NCI-H187 treated with DMSO at 0.1 percent for 48 hours (cell line): ENCODE measurements at places on chromosomes 1 and 21.

GRCh38 chr1:59366346-59366745 is 69.5 kb downstream of the FGGY start:
- no peak for DNase-seq

DNA sequence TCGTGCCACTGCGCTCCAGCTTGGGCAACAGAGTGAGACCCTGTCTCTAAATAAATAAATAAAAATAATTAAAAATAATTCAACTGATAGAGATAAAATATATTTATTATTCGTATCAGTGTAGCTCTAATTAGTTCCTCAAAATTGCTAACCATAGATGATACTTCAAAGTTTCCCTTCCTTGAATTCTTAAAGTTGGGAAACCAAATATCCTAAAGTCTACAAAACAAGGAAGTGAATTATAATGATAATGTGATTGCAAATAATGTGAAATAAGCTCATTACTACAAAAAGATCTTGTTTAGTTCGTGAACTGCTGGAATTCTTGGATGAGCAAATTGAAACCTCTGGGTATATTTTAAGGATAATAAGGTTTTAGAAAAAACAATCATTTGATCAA is 60.5 kb downstream of the NUP210L start:
- no peak for DNase-seq

DNA sequence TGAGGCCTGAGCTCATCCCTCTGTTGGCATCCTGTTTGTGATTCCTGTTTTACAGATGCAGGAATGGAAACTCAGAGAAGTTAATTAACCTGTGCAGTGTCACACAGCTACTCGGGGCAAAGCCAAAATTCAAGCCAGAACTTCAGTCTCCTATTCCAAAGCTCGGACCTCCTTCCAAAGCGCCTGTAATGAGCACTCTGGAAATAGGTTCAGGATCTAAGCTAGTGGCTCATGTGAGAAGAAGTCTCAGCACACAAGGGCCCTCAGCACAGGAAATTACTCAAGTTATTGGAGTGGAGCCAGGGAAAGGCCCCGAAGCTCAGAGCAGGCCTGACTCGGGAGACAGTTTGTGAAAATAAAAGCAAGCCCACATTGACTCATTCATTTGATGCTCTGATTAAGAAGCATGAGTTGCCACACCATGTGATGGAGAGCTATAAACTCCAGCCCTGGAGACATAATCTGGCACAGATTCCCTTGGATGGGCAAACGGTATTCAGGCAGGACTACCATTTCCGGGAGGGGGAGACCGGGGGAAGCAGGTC is 50.6 kb upstream of the LYST start:
- no peak for DNase-seq

DNA sequence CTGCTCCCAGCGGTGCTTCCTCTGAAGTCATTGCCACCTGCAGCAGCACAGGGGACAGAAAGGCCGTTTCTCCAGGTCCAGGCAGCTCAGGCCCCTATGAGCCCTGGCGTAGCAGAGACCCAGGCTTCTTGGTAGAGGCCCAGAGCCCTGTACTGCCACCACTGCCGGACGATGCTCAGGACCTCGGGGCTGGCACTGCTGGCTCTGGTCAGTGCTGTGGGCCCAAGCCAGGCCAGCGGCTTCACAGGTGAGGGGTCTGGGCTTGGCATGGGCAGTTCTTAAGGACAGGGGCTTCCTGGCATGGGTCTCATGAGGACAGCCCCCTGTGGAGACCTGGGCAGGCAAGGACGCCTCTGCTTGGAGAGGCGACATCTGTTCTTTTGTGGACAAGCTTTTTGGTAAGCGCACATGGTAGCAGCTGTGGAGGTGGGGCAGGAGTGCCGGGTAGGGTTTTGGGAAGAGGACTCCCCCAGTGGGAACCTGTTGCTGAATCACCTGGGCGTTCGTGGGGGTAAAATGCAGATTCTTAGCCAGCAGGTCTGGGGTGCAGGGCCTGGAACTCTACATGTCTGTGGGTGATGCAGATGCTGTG is at the start of gene UMODL1:
Gene UMODL1, plus strand, starts transcription at position 172 of the 592 bp plus-strand sequence. Its CDS starts 0 bp downstream, at position 172.
- no peak for DNase-seq

GRCh38 chr1:111190931-111191451 is 9.5 kb downstream of the DENND2D start:
- DNase-seq, result no peak

GRCh38 chr21:37896788-37897187 is 19.5 kb downstream of the KCNJ6 start:
- no peak for DNase-seq

- no peak for DNase-seq
Measured at GRCh38 chr1:86356247-86356646, 39.9 kb downstream of the ODF2L start.

- no peak for DNase-seq
Measured at GRCh38 chr1:91750398-91750996, 135.5 kb downstream of the TGFBR3 start.

- DNase-seq, result no peak
Measured at GRCh38 chr21:42453224-42453985, 42.6 kb downstream of the RSPH1 start.

DNA sequence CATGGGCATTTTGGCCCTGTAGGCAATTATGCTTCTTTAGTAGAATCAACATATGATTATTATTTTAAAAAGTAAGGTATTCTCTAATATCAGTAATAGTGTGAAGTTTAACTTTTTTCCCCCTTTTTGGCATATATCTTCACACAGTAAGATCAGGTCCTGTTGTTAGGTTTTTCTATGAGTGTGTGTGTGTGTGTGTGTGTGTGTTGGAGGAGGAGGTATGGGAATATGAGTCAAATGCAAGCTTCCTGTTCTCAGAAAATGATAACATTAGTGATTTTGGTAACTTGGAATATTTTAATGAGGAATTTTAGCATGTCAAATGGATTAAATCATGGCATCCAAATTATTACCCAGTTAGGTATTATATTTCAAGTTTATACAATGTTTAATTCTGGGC is 65.8 kb upstream of the BCL10 start:
- no peak for DNase-seq

GRCh38 chr1:246280551-246280950 is 226.5 kb downstream of the SMYD3 start:
- no peak for DNase-seq

DNA sequence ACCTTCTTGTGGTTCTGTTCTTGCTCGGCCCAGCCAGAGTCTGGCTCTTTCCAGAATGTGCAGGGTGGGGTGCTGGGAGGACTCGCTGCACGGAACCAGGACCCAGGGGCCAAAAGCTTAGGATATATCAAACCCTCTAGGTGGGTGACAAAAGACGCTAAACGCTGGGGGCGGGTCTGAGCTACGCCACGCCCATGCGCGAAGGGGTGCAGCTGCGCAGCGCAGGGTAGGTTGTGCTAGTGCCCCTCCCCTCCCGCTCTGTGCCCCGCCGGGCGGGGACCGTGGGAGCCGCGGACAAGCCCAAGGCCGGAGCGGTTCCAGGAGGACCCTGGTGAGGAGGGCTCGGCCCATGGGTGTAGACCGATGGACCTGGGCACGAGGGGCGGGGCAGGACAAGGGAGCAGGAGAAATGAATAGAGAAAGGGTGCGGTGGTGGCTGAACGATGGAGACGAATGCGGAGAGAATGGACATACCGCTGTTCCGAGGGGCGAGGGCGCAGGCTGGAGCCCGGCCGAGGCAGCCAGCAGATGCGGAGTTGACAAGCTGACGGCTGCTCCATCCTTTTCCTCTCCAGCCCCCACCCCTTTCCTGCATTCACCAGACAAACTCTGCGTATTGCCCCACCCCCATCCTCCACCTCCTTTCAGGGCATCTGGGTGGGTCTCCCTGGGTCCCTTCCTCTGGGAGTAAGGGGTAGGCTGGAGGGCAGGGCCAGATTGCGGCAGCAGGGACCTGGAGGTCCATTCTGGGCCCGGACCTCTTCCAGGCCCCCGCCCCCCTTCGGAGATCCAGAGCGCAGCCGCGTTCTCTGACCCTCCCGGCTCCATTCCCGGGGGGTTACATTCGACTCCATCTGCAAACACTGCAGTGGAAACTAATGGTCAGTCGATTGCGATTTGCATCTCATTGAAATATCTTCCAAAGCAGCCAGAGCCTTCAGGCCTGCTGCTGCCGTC is at the start of gene RUSC1:
Gene RUSC1, plus strand, starts transcription at position 234 of the 957 bp plus-strand sequence. CDS start 880 bp downstream, outside the sequence.
- DNase-seq, result peak; percentile 74

GRCh38 chr1:109113590-109114341 is at the start of gene ELAPOR1:
TSS of gene ELAPOR1 (plus strand) at chr1:109114115. CDS start at chr1:109114184, 69 bp downstream.
- DNase-seq, result peak; percentile 78

- DNase-seq, result no peak
Measured at GRCh38 chr1:167081594-167082156, 8.5 kb downstream of the GPA33 start.

GRCh38 chr1:216416488-216416887 is 6.8 kb downstream of the USH2A start:
- DNase-seq, result no peak

DNA sequence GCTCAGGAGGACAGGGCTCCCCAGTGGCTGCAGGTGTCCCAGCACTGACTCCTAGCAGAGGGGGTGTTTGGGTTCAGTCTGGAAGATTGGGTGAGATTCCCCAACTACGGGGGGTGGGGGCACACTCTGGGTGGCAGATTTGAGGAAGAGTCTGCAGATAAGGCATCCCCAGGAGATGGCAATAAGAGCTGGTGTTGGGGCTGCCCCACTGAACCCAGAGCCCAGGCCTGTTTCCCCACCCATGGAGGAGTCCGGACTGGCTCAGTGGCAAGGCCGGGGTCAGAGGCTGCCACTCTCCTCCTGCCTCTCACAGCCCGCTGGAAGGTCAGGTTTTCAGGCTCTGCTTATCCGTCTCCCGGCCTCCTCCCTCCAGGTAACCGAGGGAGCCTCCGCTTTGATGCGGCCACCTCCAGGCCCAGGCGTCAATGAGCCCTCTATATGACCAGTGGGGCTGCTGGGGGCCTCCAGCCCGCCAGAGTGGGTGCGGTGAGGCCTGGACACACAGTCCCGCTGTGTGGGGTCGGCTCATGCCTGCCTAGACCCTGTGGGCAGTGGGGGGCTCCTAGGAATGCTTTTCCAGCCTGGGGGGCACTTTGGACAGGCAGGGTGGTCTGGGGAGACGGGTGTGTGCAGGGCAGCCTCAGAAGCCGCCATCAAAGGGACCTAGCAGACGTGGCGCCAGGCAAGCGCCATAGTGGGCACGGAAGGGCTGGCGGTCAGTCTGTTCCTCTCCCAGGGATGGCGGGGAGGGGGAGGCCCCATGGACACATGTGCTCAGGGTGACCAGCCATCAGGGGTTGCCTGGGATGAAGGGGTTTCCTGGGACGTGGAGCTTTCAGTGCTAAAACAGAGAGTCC is 28.9 kb upstream of the RUNX3 start:
- DNase-seq, result no peak
